ENCODE measurements at places on chromosomes 2 and 18.

DNA sequence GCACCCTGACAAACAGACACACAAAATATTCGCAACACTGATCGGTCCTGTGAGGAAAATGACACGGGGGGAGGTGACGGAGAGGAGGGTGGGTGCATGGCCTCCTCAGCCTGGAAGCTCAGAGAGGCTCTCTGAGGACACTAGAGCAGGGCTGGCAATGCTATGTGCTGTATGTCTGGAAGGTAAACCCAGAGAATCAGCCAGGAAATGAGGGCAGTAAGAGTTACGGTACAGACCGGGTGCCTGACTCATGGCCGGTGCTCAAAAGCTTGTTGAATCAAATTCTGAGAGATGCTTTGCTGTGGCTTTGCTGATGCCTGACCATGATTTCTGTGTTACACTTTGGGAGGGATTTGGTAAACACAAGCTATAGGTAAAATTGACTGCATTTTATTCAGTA, 81.9 kb downstream of the CCDC93 start:
- no peak for DNase-seq

- no peak for DNase-seq
Observed at GRCh38 chr18:58828399-58829121, 36.1 kb upstream of the ZNF532 start.

DNA sequence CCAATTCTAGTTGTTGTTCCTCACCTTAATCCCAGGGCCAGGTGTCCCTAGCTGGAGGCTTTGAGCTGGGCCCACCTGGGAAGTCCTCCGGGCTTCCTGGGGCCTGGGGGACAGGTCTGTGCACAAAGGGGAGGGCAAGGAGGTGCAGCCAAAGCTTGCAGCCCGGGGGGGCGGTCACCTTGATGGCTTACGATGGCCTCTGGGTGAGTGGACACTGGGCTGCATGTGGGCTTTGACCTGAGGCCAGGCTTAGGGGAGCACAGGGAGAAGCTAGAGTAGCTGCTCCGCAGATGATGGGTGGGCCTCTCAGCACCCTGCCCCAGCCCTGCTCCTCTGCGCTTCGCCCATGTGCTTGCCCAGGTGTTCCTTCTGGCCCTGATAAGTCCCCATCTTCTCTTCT, 41.8 kb upstream of the HAAO start:
- DNase-seq = no peak

- DNase-seq = no peak
Observed at GRCh38 chr2:194883711-194884110, 773.3 kb upstream of the SLC39A10 start.

DNA sequence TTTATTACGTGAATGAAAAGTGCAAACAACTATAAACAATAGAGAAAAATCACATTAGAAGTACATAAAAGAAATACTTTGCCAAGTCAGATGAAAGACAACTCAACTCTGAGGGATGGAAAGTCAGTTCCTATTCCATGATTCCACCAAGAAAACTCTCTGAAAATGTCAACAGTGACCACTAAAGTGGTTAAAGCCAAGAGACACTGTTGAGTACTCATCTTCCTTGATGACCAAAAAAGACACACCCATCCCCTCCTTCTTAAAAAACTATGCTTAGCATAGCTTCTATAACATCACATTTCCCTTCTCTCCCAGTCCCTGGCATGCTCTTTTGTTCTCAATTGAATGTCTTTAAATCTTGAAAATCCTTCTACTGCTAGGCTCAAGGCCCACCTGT, 160.0 kb downstream of the TCF4 start:
- no peak for DNase-seq

DNA sequence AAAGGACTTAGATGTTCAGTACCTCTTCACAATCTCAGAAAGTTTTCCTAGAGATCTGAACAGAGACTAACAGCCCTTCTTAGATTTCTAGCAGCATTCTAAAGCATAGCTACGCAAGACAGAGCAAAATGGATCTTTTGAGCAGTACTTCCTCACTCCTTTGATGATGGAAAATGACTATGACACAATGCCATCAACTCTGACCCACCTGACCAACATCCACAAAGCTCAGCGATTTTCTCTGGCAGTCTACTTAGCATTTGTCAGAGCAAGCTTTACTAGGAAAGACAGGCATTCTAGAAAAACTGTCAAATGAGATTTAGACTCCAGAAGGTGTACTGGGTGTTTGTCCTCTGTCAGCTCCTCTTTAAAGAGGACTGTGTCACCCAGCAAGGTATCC, 180.9 kb upstream of the ACVR2A start:
- DNase-seq = no peak

- no peak for DNase-seq
Observed at GRCh38 chr2:177053038-177053437, 159.6 kb upstream of the HNRNPA3 start.

DNA sequence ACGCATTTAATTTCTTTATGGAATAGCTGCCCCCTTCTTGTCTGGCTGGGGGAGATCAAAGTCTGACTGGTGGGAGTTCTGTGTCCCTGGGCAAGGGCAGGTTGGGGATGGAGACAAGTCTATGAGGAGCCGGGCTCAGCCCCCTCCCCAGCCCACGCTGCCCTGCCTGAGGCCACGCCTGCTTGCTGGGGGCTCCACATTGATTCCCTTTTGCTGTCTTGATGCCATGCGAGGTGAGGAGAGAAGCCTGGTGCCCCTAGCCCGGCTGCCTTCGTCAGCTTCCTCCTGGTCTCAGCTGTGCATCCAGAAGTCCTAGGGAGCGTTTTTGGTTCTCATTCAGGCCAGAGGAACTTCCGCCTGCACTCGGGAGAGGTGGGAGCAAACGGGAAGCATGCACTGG, 247.9 kb downstream of the NDUFA10 start:
- DNase-seq = no peak

DNA sequence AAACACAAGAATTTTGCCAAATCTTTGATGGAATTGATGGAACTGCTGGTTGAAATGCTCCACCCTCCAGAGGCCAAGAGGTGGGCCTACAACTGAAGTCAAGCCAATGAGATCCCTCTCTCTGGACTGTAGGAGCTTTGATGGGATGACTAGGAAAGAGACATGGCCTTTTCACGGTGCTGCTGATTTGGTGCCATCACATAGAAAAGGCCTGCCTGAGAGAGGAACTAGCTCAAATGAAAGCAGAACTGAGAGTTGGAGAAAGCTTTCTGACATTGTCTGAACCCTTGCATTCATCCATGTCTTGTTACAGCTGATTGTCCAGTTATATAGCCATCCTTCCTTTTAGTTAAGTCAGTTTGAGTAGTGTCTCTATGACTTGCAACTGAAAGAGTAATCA, 283.8 kb upstream of the LYPD1 start:
- no peak for DNase-seq

DNA sequence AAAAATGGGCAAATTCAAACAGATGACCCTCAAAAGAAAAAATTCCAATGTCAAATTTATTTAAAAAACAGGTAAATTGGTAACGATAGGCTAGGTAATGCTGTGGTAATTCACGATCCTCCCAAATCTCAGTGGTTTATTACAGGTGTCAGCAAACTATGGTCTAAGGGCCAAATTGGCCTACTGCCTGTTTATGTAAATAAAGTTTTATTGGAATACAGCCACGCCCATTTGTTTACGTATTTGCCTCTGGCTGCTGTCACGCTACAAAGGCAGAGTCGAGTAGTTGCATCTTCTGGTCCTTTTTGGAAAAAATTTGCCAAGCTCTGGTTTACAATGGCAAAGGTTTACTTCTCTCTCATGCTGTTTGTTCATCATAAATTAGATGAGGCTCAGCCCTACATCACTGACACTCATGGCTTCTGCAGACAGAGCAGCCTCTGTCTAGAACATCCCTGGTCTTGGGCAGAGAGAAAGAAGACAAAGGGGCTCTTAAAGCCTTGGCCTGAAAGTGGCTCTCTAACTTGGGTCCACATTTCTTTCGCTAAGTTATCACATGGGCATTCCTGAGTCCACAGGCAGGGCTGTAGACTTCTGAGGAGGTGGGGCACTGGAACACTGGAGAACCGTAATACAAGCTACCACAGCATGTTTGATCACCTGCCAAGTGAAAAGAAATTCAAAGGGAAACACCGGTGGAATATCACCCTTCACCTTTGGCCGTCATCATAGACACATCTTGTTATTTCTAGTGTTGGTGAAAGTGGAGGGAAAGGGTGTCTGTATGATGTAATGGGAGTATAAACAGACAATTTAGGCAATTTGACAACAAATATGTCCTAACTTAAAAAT, 34.8 kb downstream of the SP110 start:
- no peak for DNase-seq

- no peak for DNase-seq
Observed at GRCh38 chr2:28357055-28357454, 35.6 kb upstream of the FOSL2 start.

- no peak for DNase-seq
Observed at GRCh38 chr2:196167666-196168065, 3.7 kb downstream of the STK17B start.
